Activated naive CD4-positive, alpha-beta T cell treated with anti-CD3 and anti-CD28 coated beads, Interleukin-2, amount 50 U/mL, for 72 hours (primary cell): ENCODE measurements at places on chromosomes 6 and 20. TPM values are rescaled to one million over a fixed set of nuclear protein-coding genes. Genes with fewer than 3 reads are reported as not detected.

The FAM83C gene
- total RNA-seq = not detected

The TPD52L1 gene
- total RNA-seq = 0.87 TPM

The TP53TG5 gene
- 0.16 TPM for total RNA-seq

The IP6K3 gene
- total RNA-seq = not detected

The IL17A gene
- total RNA-seq = 1.3 TPM

The C20orf144 gene
- 0.23 TPM for total RNA-seq

DNA sequence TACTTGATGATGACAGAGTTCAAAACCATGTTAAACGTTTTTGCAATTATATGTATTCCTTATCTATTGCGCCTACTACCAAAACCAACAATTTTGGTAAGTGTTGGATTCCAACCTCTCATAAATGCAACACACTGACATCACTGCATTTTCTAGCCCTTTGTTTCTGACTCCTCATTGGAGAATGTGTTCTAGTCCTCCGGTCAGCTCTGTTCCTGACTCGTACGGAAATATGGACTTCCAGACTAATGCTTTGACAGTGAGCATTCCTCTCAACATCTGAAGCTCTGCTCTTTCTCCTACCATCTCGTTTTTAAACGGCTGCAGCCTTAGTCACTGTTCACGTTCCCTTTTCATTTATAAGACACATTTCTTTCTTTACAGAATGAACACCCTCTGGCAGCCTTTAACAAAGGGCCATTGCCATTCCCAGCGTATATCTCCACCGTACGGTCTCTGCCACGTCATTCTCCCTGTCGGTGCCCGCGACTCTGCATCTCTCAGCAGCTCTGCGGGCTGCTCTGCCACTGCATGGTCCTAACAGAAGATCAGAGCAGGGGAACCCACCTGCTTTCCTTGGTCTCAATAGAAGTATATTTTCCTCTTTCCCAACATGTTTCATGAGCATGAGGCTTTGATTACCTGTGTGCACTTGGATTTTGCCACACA is 103.0 kb upstream of the SYNDIG1 start:
- DNase-seq = no peak

DNA sequence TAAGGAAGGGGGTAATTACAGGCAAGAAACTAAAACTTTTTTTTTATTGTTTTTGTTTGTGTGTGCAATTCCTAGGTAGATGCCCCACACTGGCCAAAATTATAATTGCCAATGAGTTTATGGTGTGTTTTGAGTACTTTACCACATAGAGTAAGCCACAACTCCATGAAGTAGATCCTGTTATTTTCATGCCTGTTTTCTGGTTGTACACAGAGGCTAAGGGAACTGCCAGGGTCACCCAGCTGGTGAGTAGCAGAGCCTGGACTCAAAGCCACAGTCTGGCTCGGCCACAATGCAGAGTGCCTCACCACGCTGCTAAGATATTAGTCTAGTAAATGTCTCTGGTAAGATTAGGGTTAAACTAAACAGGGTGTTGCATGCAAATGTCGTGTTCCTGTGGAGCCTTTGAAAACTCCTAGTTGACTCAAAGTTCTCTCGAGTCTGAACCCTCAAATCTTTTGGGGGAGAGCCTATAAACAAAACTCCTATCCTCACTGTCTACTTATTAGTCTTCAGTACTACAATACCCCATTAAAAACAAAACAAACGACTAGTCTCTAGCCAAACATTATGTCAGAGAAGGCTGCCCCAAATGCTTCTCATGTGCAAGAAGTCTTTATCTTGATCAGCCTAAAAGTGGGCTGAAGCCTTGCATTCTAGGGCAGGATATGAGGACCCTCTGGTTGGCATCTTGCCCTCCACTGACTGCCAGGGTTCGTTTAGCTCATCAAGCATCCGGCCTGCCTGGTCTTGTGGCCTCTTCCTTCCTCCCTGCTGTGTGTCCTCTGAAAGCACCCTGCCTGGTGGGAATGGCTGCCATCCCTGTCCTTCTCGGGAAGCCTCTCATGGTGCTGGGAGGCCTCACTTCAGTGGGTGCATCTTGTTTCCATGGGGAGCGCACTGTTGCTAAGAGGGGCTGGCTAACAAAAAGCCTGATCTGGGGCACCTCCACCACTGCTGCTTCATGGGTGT is 4.2 kb downstream of the DUSP22 start:
- DNase-seq = no peak

DNA sequence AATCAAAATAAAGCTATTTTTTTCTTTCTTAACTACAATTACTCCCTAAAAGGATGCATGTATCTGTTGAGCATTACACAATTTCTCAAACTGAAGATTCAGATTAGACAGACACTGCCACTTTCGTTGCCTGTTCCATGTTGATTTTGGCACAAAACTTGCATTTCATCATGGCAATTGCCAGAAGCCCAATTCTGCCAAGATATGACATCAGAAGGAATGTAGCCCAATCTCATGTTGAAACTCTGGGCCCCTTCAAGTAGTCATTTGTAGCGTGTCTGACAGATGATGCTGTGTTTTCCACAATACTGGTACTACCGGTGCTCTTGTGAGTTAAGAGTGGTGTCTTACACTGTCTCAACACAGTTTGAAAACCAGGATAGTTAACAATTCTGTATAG is 705.4 kb downstream of the PTPRT start:
- no peak for DNase-seq

DNA sequence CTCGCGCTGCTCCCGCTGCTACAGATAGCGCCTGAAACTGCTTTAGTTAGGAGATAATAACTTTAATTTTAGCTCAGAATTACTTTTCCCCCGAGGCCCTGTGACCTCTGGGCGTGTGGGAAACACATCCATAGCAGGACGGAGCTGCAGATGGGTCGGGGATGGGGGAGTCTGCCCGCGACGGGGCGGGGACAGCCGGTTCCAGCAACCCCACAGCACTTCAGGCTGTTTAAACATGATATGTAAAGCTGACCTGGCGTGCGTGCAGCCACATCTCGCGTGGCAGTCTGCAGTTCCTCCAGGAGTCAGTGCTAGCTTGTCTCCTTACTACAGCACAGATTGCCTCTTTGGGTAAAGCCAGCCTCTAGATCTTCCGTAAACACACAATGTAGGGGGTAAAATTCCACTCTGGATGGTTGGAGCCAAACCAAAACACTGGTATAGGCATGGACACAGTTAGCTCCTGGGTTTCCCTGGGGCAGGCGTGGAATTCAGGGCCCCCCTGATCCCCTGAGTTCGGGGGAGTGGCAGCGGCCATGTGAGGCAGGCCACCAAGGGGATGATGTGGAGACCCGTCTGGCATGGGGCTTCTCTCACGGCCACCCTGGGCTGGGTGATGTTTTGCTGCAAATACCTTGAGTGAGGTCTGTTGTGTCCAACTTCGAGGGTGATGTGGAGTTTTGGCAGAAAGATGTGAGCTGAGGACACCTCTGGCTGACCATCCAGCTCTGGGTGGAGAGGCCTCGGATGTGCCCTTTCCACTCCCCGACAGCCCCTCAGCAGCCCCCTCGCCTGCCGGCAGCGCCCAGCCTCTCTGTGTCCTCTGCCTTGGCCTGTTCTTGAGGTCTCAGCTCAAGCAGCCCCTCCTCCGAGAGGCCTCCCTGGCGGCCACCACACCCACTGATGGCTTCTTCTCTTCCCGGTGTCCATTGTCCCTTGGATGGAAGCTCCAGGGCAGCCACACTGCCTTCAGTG is 214.5 kb downstream of the TAF4 start:
- no peak for DNase-seq

DNA sequence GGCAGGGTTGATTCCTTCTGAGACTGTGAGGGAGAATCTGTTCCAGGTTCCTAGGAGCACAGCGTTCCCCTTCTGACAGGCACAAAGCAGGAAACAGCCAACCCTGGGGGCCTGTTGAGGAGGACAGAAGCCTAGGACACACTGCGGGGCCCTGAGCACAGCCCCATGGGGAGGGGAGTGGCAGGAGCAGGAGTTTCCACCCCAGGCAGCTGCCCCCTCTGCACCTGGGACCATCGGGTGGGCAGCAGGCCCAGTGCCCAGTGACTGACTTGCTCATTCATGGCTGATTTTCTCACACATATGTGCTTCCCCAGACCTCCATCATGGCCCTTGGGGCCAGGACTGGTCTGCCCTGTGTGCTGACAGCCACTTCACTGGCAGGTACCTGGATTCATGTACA is 6.2 kb upstream of the SLC22A1 start:
- no peak for DNase-seq

DNA sequence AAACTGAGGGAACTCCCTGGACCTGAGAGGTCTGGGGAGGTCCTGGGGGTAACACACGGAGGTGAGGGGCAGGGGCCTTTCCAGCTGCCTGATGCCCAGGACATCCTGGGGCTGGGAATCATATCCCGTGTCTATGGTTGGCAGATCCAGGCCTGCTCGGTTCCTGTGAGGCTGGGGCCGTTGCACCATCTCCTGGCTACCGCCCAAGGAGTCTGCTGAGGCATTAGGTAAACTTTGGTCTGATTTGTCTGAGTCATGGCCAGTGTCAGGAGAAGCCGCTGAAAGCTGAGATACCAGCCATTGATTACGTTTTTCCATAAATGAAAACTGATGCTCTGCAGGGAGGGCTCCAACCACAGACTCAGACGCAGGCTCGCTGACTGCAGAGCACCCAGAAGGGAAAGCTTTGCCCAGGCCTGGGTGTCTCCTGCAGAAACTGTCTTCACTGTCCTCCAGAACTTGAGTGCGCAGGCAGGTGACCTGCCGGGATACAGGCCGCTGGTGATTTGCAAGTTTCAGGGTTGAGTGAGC is 14.2 kb downstream of the TRAF3IP2 start:
- no peak for DNase-seq

DNA sequence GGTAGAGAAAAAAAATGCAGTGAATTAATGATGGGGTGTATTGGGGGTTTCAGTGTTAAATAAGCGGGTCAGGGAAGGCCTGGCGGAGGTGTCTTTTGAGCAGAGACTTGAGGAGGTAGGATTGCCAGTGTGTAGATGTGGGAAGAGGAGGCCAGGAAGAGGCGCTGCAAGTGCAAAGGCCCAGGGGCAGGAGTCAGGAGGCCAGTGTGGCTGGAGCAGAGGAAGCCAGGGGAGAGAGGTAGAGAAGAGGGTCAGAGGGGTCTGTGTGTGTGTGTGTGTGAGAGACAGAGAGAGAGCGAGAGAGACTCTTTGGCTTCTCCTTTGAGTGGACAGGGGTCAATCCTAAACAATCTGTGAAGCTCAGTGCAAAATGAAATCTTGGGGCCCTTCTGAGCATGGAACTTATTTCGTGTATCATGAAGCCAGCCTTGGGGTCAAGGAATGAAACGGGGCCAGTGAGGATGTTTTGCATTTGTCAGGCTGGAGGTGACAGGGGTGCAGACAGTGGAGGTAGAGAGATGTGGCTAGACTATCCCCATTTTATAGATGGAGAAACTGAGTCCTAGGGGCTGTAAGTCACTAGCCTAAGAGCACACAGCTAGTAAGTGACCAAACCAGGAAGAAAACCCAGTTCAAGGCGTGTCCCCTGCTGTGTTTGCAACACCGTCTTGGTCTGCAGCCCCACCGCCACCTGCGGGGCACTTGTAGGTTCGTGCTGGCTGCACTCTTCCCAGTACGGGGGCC is 9.7 kb upstream of the IP6K3 start:
- DNase-seq = no peak

DNA sequence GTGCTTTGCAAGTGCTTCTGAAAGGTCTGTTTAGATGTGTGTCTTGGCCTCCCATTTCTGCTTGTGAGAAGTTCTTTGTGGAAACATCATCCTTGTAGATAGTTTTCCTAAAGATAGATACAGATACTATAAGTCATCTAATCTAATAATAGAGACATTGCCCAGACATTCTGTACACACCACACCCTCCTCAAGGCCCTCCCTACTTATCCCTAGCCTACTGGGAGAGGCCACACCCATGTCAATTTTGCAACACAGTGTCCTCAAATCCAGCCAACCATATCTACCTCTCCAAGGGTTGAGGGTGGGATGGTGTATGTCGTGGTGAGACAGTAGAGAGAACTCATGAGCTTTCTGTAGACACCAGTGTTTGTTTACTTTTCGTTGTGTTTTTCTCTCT is 6.2 kb downstream of the KDM1B start:
- DNase-seq = no peak

DNA sequence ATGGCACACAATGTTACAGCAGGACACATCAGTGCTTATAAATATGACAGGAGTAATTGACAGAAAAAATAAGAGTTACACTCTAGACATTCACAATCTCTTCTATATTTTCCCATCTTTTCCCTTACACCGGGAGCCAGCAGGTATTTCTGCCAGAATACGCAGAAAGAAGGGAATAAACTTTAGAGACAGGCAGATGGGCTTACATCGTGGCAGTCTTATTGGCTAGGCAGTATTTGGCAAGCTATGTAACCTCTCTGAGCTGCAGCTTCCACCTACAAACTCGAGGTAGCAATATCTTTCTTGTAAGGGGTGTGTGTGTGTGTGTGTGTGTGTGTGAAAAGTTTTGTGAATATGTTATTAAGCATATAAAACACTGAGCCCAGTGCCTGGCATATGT is 33.0 kb upstream of the TSHZ2 start:
- no peak for DNase-seq

DNA sequence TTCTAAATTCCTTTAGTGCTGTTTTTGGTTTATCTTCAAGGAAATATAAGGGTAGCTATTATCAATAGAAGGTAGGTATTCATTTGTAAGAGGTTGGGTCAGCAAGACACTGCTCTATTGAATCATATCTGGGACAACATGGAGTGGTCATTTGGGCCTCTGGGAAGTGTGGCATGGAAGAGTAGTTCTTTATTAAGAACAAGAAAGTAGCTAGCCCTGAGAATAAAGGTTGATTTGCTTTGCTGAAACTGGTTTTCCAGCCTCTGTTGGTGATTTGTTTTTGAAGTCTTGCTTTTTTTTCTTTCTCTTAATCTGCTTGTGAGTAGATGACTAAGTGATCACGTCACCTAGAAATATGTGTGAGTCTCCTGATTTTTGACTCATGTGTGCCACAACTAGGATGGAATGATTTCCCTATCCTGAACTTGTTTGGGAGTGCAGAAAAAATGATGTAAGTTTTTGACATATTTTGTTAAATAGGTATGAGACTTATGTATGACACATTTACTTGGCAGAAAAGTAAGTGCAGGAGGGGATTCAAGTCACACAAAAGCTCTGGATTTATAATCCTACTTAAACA is 381.8 kb downstream of the CENPW start:
- DNase-seq = no peak

DNA sequence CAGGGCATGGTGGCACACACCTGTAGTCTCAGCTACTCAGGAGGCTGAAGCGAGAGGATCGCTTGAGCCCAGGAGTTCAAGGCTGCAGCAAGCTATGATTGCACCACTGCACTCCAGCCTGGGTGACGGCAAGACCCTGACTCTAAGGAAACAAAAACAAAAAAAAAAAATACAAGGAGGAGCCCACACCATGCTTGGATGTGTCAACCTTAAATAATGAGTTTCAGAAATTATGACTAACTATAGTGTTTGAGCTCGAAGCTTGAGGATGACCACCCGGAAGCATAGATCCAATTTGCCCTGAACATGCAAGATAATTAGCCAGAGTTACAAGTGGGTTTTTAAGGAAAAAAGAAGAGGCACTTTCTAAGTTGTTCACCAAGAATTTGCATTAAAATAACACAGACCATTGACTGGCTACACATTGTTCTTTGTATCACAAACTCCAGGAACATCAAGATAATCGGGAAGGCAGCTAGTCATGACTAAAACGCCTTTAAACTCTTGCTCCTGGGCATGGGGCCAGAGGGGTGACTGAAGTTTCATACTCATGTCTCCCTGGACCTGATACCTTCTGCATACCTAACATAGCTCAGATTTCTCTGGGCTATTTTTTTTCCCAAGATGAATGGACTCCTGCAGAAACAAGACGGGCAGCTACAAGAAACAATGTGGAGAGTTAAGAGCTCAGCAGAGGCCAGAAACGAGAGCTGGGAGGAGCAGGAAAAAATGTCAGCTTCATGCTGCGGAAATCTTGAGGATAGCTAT is 289.6 kb downstream of the PREX1 start:
- no peak for DNase-seq

- DNase-seq = no peak
Observed at GRCh38 chr6:112571488-112572270, 224.5 kb downstream of the RFPL4B start.
